ENCODE measurements at places on chromosomes 1 and 21. TPM values are rescaled to one million over a fixed set of nuclear protein-coding genes. Genes with fewer than 3 reads are reported as not detected.

Gene VSIG8
- not detected for polyA plus RNA-seq

Gene SLC16A4
- polyA plus RNA-seq = not detected

Gene FGR
- 572 TPM for polyA plus RNA-seq

DNA sequence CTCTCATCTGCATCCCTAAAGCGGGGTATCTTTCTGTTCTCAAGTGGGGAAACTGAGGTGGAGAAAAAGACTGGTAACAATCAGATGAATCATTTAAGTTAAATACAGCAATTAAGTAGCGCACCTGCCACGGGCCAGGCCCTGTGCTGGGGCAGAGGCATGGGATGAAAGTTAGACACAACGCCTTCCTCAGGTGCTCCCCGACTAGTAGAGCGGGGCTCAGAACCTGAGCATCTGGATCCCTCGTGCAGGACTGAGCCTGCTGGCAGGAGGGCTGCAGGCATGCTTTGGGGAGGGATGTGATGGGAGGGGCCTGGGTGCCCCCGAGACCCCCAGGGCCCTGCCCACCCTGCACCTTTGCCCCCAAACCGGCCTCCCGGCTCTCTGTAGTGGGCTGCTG is 14.9 kb upstream of the KCNC4 start:
- DNase-seq = no peak

- DNase-seq = no peak
Measured at GRCh38 chr1:78437941-78438340, 52.8 kb upstream of the PTGFR start.

GRCh38 chr1:39116116-39116607 is 88.3 kb upstream of the MACF1 start:
- no peak for DNase-seq

GRCh38 chr1:59521456-59521855 is 224.6 kb downstream of the FGGY start:
- no peak for DNase-seq

DNA sequence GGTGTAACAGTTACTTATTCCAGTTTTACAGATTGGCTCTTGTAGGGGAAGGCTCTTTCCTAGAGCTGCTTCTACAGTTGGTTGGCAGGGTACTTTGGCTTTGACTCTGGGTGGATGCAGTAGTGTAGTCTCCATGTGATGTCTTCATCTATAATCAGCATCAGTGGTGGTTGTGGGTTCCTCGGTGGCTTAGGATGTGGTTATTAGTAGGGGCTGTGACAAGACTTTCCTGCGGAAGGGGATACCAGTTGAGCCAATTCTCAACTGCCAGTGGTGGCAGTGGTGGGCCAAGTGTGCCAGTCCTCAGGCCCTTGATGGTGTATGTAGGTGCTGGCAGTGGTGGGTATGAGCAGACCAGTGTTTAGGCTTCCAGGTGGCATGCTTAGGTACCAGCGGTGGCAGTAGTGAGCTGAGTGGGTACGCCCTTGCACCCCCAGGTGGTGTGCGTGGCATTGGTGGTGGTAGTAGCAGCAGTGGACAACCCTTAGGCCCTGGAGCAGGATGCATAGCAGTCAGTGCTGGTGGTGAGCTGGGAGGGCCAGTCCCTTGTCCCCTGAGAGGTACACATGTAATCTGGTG is 27.2 kb upstream of the KLF18 start:
- DNase-seq = no peak

DNA sequence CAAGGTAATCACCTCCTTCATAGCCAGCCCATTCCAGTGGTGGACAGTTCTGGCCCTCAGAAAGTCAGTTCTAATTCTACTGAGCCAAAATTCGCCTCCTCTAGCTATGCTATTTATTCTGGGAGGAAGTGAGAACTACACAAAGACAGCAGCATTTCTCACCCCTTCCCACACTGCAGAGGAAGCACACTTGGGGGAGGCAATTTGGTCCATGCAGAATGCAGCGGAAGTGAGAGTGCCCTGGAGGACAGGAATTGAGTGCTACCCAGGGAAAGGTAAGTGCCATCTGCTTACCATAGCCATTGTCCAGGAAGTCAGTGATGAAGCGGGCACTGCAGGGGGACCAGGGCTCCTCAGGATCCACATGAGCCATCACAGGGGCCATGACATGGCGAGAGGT is 3.7 kb downstream of the ADAMTS4 start:
- peak; percentile 39 for DNase-seq

All from immature natural killer cell (primary cell).